ENCODE measurements at places on chromosomes 6 and 20. TPM values are rescaled to one million over a fixed set of nuclear protein-coding genes. Genes with fewer than 3 reads are reported as not detected.

- H3K27me3 ChIP-seq = no peaks in the 10 kb centered on the region
- no peak overlapping the region for H3K4me3 ChIP-seq
- H3K27ac ChIP-seq = no peak overlapping the region
- no peak for DNase-seq
Measured at GRCh38 chr20:1805816-1806215, 89.4 kb upstream of the SIRPA start.

DNA sequence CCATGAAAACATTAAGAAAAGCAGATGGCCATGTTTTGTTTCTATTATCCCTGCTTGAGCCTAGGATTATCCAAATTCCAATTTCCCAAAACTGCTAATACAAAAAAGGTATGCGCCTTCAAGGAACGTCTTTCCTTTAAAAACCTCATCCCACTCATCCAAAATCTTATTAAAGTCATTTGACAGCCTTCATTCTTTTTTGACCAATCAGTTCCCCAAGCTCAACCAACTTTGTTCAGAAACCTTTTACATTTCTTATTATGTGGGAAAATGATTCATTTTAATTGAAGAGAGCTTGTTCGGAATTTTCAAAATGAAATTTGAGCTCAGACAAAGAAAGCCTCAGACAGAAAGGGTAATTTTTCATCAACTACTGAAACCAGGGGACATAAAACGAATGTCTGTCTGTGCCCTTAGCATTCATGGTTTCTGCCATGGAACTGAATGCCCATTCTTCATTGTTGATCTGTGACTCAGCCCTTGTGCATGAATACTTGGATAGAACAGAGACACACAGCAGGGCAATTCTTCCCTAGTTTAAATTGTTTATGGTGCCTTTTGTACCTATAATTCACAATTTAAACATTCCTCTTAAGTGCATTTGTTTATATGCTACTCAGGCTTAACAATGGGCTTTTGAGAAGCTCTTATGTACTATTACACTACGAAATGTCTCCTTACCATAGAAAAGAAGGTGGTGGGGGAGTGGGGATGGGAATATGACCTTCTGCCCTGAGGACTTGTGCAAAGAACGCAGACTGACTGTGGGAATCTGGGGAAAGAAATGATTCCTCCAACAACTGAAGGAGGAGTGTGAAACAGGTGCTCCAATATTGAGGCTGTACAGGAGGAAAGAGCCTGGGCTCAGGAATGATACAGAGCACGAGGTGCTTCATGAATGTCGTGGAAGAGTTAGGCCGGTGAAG, 49.8 kb upstream of the ERVFRD-1 start:
- H3K4me3 ChIP-seq = no peak overlapping the region
- no peaks in the 10 kb centered on the region for H3K27me3 ChIP-seq
- no peaks in the 10 kb centered on the region for H3K4me1 ChIP-seq
- no peaks in the 10 kb centered on the region for H3K36me3 ChIP-seq
- no peak for DNase-seq
- no peak overlapping the region for H3K27ac ChIP-seq

The MAS1 gene
- polyA plus RNA-seq = not detected

The LTA gene
- polyA plus RNA-seq = not detected

Measured in heart left ventricle (tissue), 16 donors.